Spleen (tissue), 13 donors: ENCODE measurements at places on chromosomes 3 and 15. TPM values are rescaled to one million over a fixed set of nuclear protein-coding genes. Genes with fewer than 3 reads are reported as not detected.

- no peak overlapping the region for H3K27ac ChIP-seq
- H3K36me3 ChIP-seq: no peaks in the 10 kb centered on the region
- H3K4me3 ChIP-seq: no peak overlapping the region
- DNase-seq: no peak
- peaks cover 2% of the 10 kb centered on the region for H3K4me1 ChIP-seq
Measured at GRCh38 chr15:78360367-78360801, 20.2 kb downstream of the CRABP1 start.

- peaks cover 59% of the 10 kb centered on the region for H3K4me1 ChIP-seq
- no peaks in the 10 kb centered on the region for H3K27me3 ChIP-seq
- H3K4me3 ChIP-seq: peak overlapping the region; percentile 97
- H3K36me3 ChIP-seq: no peaks in the 10 kb centered on the region
- no peak for DNase-seq
Measured at GRCh38 chr3:5122741-5123706, 932 bp downstream of the ARL8B start.

CYP8B1 gene
- 0.02 TPM for polyA plus RNA-seq

C2CD4A gene
- 0.04 TPM for polyA plus RNA-seq

LYZL4 gene
- polyA plus RNA-seq: 0.76 TPM
